CD8-positive, alpha-beta T cell (primary cell): ENCODE measurements at places on chromosomes 7 and 10. TPM values are rescaled to one million over a fixed set of nuclear protein-coding genes. Genes with fewer than 3 reads are reported as not detected.

FUOM gene
- 7.9 TPM for total RNA-seq

STRA8 gene
- total RNA-seq, result not detected

FBXO24 gene
- 0.30 TPM for total RNA-seq

COL13A1 gene
- total RNA-seq, result not detected

NKX1-2 gene
- not detected for total RNA-seq

PTPRN2 gene
- 0.14 TPM for total RNA-seq
